ENCODE measurements at places on chromosomes 5 and 9. TPM values are rescaled to one million over a fixed set of nuclear protein-coding genes. Genes with fewer than 3 reads are reported as not detected.

LCN15 gene
- not detected for total RNA-seq

CTNND2 gene
- not detected for total RNA-seq

GLDC gene
- 0.33 TPM for total RNA-seq

IRX2 gene
- 0.69 TPM for total RNA-seq

TAS2R1 gene
- not detected for total RNA-seq

PCDHGA9 gene
- 5.5 TPM for total RNA-seq

ARID3C gene
- total RNA-seq = 0.36 TPM

NPR3 gene
- 43.4 TPM for total RNA-seq

IFNB1 gene
- total RNA-seq = not detected

ASPN gene
- 9.6 TPM for total RNA-seq

OR1Q1 gene
- not detected for total RNA-seq

IFNA6 gene
- total RNA-seq = not detected

N4BP3 gene
- total RNA-seq = 0.13 TPM

SLC36A2 gene
- total RNA-seq = not detected

GOLGA1 gene
- 11.8 TPM for total RNA-seq

CDKN2B gene
- total RNA-seq = 6.0 TPM

EIF4E1B gene
- not detected for total RNA-seq

DMRT3 gene
- total RNA-seq = not detected

SV2C gene
- not detected for total RNA-seq

UHRF2 gene
- 85.0 TPM for total RNA-seq

NUTM2G gene
- not detected for total RNA-seq

All from smooth muscle cell of the pulmonary artery (primary cell).